ENCODE measurements at places on chromosomes 3 and 15.

- DNase-seq, result no peak
These were observed 32.3 kb upstream of the CTSH start for GRCh38 chr15:78977091-78977571.

DNA sequence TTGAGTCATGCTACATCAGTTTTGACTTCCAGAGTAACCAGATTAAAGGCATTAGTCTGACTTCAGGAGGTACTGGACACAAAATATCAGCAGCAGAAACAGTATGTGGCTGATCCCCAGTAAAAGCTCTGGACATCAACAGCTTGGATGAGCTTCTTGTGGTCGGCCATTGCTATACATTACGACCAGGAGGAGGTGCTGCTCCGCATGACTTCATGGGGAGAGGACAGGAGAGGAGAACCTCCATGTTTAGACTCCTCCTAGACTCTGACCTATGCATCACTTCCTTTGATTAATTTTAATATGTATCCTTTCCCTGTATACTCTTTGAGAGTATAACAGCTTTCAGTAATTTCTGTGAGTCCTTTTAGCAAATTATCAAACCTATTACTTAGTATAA, 285.6 kb upstream of the ARHGEF26 start:
- DNase-seq, result no peak

GRCh38 chr3:157551961-157552360, 48.7 kb upstream of the VEPH1 start:
- no peak for DNase-seq

DNA sequence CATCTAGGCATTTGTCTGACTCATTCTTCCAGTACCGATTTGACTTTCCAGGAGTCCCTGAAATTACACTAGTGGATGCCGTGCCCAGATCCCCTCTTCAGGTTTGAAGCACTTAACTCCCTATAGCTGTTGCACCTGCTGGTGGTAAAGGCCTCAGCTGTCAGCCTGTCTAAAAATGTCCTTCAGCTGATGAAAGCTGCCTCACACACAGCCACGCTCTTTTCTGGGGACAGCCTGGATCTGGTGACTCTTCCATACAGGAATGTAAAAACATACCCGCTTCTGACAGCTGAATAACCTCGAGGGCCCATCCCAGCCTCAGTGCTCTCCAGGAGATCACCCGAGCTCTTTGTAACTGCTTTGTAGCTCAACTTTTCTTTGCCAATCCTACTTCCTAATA, 534.1 kb upstream of the GRM7 start:
- DNase-seq, result no peak

DNA sequence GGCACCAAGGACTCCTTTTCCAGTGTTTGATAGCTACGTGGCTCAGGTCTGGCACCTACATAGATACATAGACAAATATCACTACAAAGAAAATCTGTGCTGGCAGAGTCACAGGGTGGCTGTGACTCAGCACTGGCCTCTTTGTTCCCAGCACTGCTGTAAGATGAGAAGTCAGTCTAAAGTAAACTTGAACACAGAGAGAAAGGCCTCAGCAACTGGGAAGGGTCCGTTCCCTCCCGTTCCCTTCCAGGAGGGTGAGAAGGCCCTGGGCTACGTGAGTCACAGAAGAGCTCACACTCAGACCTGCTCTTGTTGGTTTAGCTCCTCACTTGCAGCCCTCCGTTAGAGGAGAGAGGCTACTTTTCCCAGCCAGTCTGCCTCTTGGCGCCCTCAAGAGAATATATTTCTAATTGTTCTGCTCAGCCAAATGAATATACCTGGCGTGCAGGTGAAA, 23.1 kb downstream of the ANXA2 start:
- no peak for DNase-seq

DNA sequence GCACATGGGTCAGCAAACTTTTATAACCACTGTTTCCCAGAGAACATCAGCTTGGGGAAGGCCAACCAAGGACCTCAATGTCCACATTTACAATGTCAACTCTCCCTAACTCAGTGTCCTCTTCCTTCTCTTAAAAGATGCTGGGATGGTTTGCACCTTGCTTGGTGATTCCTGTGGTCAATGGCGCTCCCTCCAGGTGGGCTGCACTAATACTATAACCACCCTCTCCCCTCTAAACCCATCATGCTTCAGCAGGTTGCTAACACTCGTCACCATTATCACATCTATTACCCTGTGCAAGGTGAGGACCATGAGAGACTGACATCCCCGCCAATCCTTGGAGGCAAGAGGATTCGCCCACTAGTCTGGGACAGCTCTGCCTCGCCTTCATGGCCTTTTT, 65.2 kb downstream of the FRMD5 start:
- DNase-seq, result no peak
